Vagina (tissue), 2 donors: ENCODE measurements at places on chromosomes 13 and 19.

DNA sequence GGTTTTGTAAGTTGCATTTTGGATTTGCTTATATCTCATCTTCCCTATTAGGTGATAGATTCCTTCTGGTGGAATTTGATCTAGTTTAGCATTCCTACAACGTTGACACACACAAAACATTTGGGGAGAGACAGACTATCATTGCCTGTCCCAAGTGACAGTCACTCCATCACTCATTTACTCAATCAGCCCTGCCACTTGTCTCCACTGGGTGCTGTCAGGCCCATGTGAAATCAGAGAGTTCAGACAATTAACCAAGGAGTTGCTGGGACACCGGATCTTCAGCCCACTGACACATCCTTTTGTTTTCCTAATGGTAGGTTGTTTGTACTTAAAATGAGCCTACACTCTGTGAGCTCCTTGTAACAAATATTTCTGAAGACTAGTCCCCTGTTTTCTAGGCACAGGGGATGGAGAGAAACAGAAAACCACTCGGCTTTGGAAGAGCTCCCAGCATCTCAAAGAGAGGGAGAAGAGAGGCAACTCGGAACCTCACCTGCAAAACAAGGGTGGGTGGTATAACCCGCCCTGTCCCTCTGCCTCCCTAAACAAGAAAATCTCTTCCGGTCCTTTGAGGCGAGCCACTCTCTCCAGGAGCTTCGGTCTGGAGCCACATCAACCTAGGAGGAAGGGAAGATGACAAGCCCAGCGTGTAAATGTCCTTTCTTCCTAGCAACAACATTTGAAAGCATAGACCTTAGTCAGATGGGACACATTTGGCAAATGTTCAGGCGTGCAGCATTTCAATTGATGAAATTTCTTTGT lies 440.9 kb upstream of the KLF12 start:
- DNase-seq: no peak

DNA sequence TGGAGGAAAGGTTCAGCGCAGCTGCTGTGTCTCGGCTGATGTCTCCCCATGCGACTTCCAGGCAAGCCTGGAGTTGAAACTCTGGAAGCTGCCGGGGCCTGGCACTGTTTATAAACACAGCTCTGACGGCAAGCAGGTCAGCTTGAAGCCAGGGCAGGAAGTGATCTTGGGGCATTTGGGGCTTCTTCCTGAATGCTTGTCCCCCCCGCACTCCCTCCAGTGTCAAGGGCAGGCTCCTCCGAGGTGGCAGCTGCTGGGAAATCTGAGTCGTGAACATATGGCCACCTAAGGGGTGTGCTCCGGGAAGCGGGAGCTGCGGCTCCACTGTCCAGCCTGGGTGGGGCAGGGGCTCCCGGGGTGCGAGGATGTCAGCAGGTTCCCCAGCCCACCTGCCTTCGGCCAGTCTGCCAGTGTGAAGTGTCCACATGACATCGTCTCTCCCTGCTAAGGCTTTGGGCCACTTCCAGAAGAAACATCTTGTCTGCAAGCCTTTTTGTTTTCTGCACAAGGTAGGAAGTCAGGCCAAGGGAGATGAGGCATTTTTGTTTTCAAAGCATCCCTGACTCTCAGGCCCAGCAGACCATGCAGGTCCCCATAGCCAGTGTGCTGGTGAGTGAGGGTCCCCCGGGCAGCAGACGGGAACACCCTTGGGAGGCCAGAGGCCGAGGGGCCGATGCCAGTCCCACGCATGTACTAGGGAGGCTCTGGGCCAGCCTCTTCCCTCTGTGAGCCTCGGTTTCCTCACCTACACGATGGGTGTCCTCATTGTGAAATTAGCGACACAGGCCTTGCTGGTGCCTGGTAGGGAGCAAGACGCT lies 2.7 kb downstream of the PIAS4 start:
- DNase-seq: no peak

DNA sequence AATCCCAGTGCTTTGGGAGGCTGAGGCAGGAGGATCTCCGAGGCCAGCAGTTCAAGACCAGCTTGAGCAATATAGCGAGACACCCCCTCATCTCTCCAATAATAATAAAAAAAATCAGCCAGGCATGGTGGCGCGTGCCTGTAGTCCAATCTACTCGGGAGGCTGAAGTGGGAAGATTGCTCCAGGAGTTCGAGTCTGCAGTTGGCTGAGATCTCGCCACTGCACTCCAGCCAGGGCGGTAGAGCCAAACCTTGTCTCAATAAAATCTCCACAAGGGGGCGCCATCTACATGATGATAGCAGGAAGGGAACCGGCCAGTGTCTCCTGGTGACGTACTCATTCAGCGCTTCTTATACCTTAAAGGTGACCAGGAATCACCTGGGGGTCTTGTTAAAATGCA lies 13.6 kb upstream of the C5AR1 start:
- no peak for DNase-seq

DNA sequence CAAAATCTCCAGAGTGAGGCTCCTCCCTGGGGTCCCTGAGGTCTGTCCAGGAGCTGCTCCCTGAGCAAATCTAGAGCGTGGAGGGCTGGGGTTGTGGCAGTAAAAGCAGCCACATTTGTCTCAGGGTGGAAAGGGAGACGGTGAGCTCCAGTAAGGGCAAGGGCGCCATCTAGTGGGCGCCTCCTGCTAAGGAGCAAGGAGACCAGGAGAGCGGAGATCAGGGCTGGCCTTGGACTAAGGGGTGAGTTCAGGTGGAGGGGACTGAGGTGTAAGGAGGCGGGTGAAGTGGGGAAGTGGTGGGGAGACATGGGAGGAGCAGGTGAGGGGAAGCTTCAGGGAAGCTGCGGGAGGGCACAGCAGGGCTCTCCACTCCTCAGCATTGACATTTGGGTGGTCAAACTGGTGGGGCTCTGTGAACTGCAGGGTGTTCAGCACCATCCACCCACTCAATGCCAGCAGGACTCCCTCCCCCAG lies 5.3 kb upstream of the CEACAM21 start:
- DNase-seq: no peak

DNA sequence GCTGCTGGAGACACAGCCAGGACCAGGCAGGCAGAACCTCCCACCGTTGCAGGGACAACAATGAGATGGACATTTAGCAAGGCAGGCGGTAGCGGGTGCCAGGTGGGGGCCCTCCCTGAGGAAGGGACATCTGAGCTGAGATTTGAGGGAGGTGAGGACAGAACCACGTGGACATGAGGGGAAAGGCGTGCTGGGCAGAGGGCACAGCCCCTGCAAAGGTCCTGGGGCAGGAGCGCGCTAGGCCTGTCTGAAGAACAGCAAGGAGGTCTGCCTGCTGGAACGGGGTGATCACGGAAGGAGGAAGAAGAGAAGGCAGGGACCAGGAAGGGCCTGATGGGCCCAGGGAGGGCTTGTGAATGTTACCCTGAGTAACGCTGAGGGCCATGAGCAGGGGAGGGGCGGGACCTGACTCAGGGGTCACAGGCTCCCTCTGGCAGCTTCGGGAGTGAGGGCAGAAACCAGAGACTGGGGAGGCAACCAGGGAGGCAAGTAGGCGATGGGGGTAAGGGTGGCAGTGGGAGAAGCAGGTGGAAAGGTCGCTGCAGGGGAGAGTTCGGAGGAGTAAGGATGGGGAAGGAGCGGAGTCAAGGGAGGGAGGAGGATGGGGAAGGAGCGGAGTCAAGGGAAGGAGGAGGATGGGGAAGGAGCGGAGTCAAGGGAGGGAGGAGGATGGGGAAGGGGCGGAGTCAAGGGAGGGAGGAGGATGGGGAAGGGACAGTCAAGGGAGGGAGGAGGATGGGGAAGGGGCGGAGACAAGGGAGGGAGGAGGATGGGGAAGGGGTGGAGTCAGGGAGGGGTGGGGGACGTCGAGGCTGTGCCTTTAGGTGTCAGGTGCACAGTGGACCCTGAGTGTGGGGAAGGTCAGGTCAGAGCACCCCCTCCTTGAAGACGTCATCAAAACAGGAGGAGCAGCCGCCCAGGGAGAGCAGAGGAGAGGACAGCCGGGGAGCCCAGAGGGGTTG lies 15.7 kb upstream of the B3GNT3 start:
- no peak for DNase-seq

DNA sequence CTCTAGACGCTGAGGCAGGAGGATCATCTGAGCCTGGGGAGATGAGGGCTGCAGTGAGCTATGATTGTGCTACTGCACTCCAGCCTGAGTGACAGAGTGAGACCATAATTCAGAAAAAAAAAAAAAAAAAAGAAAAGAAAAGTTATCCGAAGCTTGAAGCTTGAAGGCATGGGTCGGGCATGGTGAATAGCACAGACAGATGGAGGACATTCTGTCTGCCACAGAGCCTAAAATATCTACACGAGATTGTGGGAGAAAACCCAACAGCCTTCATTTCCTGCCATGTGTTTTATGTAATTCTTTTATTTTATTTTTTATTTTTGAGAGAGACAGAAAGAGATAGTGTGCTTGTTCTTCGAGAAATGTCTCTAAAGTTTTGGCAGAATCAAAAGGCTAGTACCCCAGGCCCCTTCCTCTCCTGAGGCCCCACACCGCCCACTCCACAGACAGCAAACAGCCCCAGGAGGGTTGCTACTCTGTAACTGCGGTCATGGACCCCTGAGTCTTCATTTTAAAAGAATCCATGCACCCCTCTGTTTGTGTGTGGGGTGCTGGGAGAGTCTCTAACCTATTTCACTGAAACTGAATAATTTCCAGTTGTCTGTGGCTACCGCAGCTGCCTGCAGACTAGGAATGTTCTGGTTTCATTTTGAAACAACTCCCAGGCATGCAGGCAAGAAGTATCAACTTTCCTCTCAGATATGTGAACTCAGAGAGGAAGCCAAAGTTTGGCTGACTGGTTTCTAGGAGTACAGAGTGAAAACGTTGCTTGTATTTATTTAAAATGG lies 38.4 kb upstream of the RCBTB2 start:
- no peak for DNase-seq

- DNase-seq: no peak
These were observed 518.1 kb downstream of the UQCRFS1 start for GRCh38 chr19:28694812-28695211.

DNA sequence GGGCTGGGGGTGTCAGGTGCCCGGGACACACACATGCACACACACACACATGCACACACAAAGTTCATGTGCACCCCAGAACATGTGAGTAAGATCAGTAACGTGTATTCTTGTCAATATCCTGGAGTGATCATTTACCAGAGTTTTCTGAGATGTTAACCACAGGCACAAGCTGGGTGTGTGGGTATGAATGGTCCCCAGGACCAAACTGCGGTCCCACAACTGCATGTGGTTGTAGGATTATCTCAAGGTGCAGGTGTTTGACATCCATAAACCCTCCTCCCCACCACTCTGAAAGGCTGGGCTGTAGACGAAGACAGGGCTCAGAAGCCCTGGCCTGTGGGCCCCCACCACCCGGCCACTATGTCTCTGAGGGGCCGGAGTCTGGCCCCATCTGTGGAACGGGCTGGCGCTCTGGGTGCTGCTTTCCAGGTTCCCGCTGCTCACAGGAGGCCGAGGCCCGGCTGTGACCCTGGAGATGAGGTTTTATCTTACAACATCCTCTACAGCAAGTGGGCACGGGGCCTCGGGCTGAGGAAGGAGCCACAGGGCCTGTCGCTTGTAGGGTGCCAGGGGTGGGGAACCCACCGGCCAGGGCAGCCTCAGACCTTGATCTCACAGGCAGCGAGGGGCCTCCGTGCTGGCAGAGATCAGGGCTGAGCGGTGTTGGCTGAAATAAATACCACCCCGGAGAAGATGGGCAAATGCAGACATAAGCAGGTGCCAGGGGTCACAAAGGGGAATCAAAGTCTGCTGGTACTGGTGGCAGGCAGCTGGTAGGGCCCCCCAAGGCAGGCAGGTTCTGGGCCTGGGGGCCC lies 4.3 kb downstream of the F2RL3 start:
- no peak for DNase-seq

DNA sequence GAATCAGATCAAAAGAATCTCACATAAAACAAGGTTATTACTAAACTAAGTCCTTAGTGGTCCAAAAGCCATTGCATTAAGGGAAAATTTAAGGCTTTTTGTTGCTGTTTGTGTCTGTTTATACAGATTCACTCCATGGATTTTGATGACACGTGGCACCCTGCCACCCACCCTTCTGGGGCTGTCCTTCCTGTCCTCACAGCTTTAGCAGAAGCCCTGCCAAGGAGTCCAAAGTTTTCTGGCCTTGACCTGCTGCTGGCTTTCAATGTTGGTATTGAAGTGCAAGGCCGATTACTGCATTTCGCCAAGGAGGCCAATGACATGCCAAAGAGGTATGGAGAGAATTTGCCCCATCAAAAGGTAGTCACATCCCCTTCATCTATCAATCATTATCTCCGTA lies 6.9 kb downstream of the ACOD1 start:
- no peak for DNase-seq

DNA sequence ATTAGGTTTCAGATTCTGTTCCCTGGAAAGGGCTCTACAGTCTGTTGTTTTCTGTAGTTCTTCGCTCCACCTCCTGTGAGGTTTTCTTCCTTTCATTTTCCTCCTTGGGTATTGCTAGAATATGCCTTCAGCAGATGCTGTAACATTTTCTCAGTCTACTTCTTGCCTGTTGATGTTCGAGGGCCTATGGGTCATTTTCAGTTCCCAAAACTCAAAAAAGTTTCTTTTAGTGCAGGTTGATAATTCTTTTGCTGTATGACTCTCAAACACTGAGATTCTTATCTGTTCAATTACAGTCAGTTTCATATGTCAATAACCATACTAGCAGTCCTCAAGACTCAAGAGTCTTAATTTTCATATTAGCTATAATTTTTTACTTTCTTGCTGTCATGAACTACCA lies 268.3 kb downstream of the RFC3 start:
- DNase-seq: no peak

DNA sequence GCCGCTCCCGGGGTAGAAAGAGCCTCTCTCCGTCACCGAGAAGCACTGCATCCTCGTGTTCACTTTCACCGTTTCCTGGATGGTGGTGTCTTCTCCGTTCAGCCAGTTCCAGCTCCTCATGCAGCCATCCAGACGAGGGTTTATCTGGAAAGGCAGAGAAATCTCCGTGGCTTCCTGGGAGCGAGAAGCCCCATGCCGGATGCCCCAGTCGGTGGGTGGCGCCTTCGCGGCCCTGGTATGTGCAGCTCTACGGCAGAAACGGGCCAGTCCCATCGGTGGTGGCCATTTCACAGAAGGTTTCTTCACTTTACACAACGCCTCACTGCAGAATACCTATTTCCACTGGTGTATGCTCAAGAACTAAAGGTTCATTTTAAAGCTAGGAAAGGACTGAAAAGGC lies 36.9 kb downstream of the GAS6 start:
- DNase-seq: no peak

GRCh38 chr13:49786401-49787008 lies 6.0 kb downstream of the KPNA3 start:
- no peak for DNase-seq

- no peak for DNase-seq
These were observed 33.0 kb downstream of the UGGT2 start for GRCh38 chr13:96020155-96020575.

DNA sequence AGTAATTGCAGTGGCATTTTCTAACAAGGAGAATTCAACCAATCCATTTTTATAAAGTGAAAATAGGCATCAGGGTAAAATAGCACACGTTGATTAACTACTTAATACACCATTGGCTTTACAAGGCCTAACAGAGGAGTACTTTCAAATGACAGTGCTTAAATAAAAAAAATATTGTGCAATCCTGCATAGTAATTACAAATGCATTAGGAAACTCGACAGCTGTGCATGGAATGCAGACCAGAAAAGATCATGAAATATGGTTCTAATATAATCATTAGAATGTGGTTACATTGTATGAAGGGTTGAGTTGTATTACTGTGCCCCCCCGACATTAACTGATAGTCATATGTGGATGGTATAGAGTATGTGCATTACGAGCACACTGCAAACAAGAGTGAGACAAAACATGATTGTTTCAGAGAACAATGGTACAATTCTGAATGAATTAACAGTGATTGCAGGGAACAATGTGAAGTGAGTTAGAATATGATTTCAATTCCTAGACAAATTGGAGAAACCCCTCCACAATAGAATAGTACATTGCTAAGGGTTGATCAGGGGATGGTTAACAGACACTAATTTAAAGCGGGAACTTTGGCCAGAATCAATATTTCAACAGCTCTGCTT lies 270.6 kb downstream of the GPC5 start:
- no peak for DNase-seq
